ENCODE measurements at places on chromosomes 12 and 14. TPM values are rescaled to one million over a fixed set of nuclear protein-coding genes. Genes with fewer than 3 reads are reported as not detected.

DNA sequence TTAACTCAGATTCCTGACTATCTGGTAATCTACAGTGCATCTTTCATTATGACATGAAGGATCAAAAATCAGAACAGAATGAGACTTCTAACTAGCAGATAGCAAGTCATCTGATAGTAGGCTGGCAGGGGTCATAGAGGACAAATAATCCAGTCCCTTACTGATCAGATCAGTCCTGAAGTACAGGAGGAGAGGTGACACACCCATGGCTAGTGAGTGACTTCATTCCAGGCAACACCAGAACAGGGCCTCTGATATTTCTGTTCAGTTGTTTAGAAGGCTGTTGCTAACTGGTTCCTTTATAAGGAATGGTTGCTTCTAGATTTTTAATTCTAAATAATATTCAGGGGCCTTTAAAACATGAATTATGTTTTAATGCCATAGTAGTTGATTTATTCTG, 222.1 kb downstream of the NTF3 start:
- H3K27ac ChIP-seq, result no peak overlapping the region
- no peaks in the 10 kb centered on the region for H3K36me3 ChIP-seq
- H3K4me3 ChIP-seq, result no peak overlapping the region
- H3K27me3 ChIP-seq, result peaks cover 3% of the 10 kb centered on the region
- DNase-seq, result no peak

DNA sequence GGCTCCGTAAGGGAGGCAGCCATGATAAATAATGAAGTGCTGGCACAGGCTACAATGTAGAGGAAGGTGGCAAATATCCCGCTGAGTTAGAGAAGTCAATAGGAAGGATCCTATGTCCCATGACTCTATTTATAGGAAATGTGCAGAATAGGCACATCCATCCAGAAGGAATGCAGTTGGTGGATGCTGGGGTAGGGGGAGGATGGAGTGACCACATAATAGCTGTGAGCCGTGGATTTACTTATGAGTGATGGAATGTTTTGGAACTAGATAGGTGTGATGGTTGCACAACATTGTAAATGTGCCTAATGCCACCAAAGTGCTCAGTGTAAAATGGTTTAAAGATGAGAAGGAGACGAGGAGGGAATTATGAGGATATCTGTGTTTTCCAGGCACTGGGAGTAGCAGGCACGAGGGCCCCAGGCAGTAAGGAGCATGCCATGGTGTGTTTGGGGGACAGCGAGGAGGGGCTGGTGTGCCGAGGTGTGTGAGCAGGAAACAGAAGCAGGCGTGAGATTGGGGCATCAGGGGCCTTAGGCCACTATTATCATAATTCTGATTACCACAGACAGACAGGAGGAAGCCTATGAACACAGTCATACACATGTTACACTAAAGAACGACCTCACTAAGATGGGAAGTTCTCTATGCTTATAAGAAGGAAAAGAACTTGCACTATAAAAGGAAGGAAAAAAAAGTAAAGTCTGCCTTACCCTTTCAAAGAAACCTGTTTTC, 837.3 kb upstream of the TMEM132C start:
- DNase-seq, result no peak
- no peaks in the 10 kb centered on the region for H3K36me3 ChIP-seq
- no peak overlapping the region for H3K4me3 ChIP-seq
- H3K4me1 ChIP-seq, result peaks cover 11% of the 10 kb centered on the region
- peaks cover 20% of the 10 kb centered on the region for H3K27me3 ChIP-seq

Gene RAB15
- 4.4 TPM for total RNA-seq

DNA sequence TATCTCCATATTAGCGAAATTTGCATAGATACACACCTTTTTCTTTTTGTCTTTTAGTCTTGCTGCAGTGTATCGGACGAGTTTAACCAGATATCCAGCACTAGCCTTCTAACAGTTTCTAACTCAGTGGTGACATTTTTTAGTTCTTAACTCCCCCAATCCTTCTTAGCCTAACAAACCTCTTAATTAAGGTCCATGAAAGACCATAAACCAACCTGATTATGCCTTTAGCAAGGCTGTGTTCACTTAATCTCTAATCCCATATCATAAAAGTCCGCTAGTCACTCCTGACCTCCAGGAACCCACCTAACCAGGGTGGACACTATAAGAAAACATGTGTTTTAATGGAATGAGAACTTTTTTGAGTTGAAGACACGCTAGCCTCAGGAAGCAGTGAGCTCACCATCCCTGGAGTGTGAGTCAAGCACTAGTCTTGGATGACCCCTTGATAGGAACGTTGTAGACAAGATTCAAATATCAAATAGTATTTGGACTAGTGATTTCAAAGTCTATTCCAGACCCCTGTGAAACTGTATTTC, 9.5 kb downstream of the CDKN1B start:
- DNase-seq, result peak; percentile 85
- H3K27me3 ChIP-seq, result peaks cover 13% of the 10 kb centered on the region
- peaks cover 52% of the 10 kb centered on the region for H3K4me1 ChIP-seq
- peak overlapping the region; percentile 96 for H3K27ac ChIP-seq
- peaks cover 37% of the 10 kb centered on the region for H3K36me3 ChIP-seq

Gene ZNF385A
- total RNA-seq, result 4.0 TPM

DNA sequence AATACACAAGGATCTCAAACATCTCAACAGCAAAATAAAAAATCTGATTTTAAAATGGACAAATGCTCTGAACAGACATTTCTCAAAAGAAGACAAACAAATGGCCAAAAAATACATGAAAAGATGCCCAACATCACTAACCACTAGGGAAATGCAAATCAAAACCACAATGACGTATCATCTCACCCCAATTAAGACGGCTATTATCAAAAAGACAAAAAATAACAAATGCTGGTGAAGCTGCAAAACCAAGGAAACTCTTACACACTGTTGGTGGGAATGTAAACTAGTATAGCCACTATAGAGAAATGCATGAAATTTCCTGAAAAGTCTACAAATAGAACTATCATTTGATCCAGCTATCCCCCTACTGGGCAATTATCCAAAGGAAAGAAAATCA, 145.0 kb downstream of the BTG1 start:
- H3K4me3 ChIP-seq, result no peak overlapping the region
- no peak for DNase-seq
- H3K4me1 ChIP-seq, result peaks cover 11% of the 10 kb centered on the region
- H3K36me3 ChIP-seq, result no peaks in the 10 kb centered on the region
- H3K27me3 ChIP-seq, result no peaks in the 10 kb centered on the region

DNA sequence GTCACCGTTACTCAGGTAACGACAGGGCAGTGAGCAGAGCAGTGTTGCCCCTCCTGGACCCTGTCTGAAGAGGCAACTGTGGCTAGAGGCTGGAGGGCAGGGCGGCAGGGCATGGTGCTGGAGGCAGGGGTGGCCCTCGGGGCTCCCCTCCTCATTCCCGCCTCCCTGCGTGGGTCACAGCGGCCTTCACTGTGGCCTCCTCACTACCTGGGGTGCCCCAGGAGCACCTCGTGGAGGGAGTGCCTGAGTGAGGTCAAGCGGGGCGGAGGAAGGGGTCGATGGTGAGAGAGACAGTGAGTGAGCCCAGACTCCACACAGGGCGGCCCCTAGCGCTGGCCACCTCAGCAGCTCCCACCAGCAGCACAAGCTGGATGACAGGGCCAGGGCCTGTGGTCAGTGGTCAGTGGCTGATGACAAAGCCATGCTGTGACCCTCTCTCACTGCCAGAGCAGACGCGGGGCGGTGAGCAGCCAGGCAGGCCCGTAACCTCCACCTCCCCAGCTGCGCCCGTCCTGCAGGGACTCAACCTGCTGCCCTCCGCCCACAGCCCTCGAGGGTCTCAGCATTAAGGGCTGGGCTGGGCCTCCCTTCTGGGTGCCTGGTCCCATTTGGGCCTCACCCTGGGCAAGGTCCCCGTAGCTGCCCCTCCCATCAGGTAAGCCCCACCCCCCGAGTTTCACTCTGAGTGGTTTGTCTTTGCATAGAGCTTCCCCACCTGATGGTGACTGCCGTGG, 17.8 kb downstream of the GPR132 start:
- no peaks in the 10 kb centered on the region for H3K36me3 ChIP-seq
- H3K27ac ChIP-seq, result no peak overlapping the region

Gene SLC7A8
- total RNA-seq, result 12.2 TPM

DNA sequence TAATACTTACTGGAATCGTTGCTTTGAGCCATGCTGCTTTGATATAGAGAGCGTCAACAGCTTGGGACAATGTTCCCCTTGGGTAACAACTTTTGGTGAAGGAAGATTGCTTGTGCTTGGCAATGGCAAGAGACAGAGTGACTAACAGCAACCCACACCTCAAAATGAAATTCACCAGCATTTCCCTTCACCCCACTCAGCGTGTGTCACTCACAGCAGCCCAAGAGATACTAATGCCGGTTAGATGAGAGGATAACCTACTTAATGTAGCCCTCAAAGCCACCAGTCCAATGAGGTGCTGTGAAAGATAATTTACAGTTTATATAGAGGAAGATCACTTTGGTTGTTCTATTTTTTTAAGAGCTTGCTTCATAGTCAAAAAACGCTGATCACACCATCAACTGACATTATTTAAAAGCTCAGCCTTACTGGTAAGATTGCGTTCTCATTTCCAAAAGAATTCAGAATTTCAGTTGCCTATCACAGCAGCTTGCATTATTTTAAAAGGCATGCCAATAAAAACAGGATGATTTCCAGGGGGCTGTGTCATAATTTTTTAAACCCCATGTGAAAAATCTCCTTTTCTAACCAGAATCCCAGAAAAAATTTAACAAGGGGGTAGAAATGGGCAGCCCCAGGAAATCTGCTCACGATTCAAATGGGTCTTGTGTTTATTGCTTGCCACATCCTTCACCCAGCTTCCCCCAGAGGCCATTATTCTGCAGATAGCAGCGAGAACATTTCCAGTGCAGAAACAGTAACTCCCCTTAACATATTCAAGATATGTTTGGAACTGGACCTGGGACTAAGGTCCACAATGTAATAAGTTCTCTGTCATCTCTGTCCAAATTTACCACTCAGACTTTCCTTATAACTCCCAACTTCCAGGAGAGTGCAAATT, at the start of gene IL26:
TSS of gene IL26 (minus strand) at position 235 of the 901 bp plus-strand sequence. CDS start at position 181, 54 bp downstream.
- H3K27ac ChIP-seq, result no peak within 1 kb of the TSS
- no peak for DNase-seq
- peaks cover 24% of the 10 kb centered on the region for H3K27me3 ChIP-seq

- peak overlapping the region; percentile 52 for H3K4me3 ChIP-seq
- H3K36me3 ChIP-seq, result no peaks in the 10 kb centered on the region
- H3K4me1 ChIP-seq, result peaks cover 52% of the 10 kb centered on the region
- no peak overlapping the region for H3K27ac ChIP-seq
- no peak for DNase-seq
Measured at GRCh38 chr12:51910168-51910567, 2.9 kb downstream of the ACVRL1 start.

DNA sequence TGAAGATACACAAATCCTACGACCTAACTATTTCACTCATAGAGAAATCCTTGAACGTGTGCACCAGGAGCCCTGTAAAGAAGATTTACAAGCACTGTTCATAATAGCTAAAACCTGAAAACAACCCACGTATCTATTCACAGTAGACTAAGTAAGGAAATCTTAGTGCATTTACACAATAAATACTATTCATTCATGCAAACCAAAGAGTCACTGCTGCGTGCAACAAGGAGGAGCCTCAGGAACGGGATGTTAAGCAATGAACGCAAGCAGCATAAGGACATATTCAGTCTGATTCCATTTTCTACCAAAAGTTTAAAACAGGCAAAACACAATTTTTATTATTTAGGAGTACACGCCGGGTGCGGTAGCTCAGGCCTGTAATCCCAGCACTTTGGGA, 176.6 kb downstream of the TTC7B start:
- H3K4me3 ChIP-seq, result no peak overlapping the region
- 0 out of 2 replicates have a peak, but pooled peaks cover under 1% of the 10 kb centered on the region for H3K27me3 ChIP-seq
- H3K27ac ChIP-seq, result no peak overlapping the region
- no peaks in the 10 kb centered on the region for H3K4me1 ChIP-seq

Data from HFFc6 (cell line).